PC-3 (cell line): ENCODE measurements at places on chromosomes 5 and 9. TPM values are rescaled to one million over a fixed set of nuclear protein-coding genes. Genes with fewer than 3 reads are reported as not detected.

DNA sequence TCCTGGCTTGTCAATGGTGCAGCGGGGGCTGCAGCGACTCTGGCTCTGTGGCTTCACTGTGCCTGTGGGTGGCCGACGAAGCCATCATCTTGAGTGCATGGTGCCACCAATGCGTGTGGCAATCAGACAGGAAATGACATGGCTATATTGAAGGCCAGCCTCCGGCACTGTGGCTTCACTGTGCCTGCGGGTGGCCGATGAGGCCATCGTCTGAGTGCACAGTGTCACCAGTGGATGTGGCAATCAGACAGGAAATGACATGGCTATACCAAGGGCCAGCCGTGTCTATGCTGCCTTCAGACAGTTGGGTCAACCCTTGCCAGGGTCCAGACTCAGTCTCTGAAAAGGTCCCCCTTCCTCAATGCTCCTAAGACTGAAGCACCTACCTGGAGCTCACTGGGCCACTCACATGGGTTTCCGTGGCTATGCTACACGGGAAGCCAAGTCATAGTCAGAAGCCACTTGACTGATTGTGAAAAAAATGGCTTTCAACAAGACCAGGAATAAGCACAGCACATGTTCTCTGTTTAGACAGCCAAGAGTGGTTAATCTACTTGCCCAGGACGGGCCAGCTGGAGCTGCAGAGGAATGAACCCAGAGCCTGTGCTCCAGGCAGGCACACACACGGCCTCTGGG is 67.5 kb upstream of the S1PR3 start:
- no peak overlapping the region for H3K4me3 ChIP-seq
- H3K4me1 ChIP-seq = no peaks in the 10 kb centered on the region
- no peak for DNase-seq

DNA sequence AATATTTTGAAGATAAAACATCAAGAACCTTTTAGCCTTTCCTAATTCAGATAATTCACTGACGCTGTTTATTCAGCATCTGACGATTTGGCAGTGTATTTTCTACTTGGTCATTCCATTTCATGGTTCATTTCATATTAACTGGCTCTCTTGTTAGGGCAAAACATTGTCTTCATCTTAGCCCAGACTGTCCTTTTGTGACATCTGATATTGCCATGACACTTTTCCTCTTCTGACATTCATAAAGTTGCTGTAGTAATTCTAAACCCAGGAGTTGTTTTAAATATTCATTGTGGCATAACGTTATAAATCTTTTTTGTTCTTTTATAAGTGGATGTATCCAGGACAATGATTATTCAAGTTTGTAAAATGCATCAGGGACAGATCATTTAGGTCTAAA is 1.8 kb downstream of the SCAMP1 start:
- peak overlapping the region; percentile 97 for H3K4me3 ChIP-seq
- H3K4me1 ChIP-seq = peaks cover 14% of the 10 kb centered on the region
- no peaks in the 10 kb centered on the region for H3K36me3 ChIP-seq
- no peak overlapping the region for H3K27ac ChIP-seq
- no peaks in the 10 kb centered on the region for H3K27me3 ChIP-seq
- no peak for DNase-seq

DNA sequence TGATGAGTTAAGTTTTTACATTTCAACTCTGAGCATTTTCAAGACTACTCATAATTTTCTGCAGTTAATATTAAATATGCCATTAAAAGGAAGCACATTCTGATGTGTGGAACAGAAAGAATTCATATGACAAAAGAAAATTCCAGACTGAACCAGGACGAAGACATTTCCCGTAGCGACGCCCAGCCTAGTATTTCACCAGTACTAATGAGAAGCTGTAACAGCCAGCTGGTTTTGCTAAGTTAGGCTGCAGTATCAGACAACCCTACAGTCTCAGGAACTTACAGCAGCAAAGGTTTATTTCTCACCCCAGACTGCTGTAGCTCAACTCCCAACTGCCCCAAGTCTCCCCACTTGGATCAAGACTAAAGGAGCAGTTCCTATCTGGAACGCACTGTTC is 91.6 kb downstream of the TMEM174 start:
- no peak overlapping the region for H3K4me3 ChIP-seq
- DNase-seq = no peak
- H3K36me3 ChIP-seq = no peaks in the 10 kb centered on the region
- no peaks in the 10 kb centered on the region for H3K4me1 ChIP-seq
- no peaks in the 10 kb centered on the region for H3K27me3 ChIP-seq

- H3K27ac ChIP-seq = no peak overlapping the region
- peak; percentile 70 for DNase-seq
- peaks cover 24% of the 10 kb centered on the region for H3K4me1 ChIP-seq
- H3K4me3 ChIP-seq = no peak overlapping the region
- no peaks in the 10 kb centered on the region for H3K36me3 ChIP-seq
These were observed 162.6 kb downstream of the TAF11L14 start for GRCh38 chr5:17796757-17797396.

Gene PRDM9
- 0.11 and 0.12 TPM in 2 replicates for total RNA-seq

DNA sequence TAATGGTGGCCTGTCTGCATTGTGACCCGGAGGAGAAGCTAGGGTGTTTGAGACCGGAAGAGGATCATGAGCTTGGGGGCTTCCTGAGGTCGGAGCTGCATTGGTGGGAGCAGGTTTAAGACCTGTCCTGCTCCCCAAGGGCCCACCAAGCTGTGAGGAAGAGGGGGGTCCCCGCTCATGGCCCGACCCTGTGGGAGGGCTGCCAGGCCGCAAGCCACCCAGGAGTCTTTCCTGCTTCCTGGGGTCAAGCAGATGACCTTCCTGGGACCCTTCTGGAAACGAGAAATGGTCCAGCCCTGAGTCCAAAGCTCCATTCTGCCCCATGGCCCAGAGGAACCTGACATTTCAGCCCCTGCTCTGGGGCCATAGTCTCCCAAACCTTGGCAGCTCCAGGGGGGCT is 61.5 kb upstream of the RNU6ATAC start:
- DNase-seq = no peak
- no peak overlapping the region for H3K4me3 ChIP-seq
- no peaks in the 10 kb centered on the region for H3K36me3 ChIP-seq
- H3K27ac ChIP-seq = no peak overlapping the region

Gene CRB2
- not detected in 2 replicates for total RNA-seq

Gene SPATA31C1
- not detected in 2 replicates for total RNA-seq

Gene CCDC69
- total RNA-seq = 19.2 and 26.4 TPM in 2 replicates

DNA sequence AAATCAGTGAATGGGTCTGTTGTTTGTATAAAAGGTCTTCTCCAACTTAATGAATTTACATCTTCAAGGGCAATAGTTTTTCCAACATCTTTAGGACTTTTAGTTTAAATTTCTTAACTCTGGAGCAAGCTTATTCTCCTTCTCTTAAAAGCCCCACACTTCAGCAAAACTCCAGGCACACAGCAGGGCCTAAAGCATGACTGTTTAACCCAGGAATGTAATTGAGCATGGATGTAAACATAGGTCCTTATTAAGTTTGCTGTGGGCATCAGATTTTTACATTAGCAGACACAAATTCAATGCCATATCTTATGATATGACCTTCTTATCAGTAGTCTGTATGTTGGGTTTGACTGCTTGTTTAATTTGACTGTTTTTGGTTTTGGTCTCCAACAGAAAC is 78.9 kb downstream of the ABCA1 start:
- H3K4me3 ChIP-seq = no peak overlapping the region
- H3K36me3 ChIP-seq = no peaks in the 10 kb centered on the region
- H3K4me1 ChIP-seq = peaks cover 18% of the 10 kb centered on the region
- no peak overlapping the region for H3K27ac ChIP-seq
- no peaks in the 10 kb centered on the region for H3K27me3 ChIP-seq

DNA sequence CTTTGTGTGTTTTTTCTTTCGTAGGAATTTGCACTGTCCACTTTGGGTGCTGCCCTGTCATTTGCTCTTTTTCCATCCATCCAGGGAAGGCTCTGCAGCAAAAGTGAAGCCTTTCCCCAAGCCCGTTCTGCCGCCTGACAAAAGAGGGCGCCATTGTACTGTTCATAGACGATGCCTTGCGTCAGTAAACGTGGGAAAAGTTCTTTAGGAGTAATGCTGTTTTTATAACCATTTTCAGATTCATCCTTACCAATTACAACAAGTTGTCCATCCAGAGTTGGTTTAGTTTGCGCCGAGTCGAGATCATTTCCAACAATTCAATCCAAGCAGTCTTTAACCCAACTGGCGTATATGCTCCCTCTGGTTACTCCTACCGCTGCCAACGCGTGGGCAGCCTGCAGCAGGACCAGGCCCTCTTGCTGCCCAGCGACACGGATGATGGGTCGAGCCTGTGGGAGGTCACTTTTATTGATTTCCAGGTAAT is 34.3 kb upstream of the RPS23 start:
- peaks cover 3% of the 10 kb centered on the region; the same call in 1 of the 2 replicates for H3K36me3 ChIP-seq
- no peak overlapping the region for H3K27ac ChIP-seq
- H3K4me1 ChIP-seq = no peaks in the 10 kb centered on the region
- peak; percentile 83 for DNase-seq
- H3K4me3 ChIP-seq = no peak overlapping the region

Gene MEIKIN
- total RNA-seq = not detected in 2 replicates
